ENCODE measurements at places on chromosomes 1 and 21.

GRCh38 chr1:173422456-173422976, 54.6 kb upstream of the PRDX6 start:
- H3K4me3 ChIP-seq, result no peak overlapping the region
- no peak for DNase-seq
- H3K27me3 ChIP-seq, result no peaks in the 10 kb centered on the region
- peaks cover 1% of the 10 kb centered on the region for H3K4me1 ChIP-seq
- no peaks in the 10 kb centered on the region for H3K36me3 ChIP-seq
- no peak overlapping the region for H3K27ac ChIP-seq

GRCh38 chr1:192762265-192762664, 46.6 kb upstream of the RGS2 start:
- no peaks in the 10 kb centered on the region for H3K4me1 ChIP-seq
- no peak for DNase-seq
- no peaks in the 10 kb centered on the region for H3K36me3 ChIP-seq

DNA sequence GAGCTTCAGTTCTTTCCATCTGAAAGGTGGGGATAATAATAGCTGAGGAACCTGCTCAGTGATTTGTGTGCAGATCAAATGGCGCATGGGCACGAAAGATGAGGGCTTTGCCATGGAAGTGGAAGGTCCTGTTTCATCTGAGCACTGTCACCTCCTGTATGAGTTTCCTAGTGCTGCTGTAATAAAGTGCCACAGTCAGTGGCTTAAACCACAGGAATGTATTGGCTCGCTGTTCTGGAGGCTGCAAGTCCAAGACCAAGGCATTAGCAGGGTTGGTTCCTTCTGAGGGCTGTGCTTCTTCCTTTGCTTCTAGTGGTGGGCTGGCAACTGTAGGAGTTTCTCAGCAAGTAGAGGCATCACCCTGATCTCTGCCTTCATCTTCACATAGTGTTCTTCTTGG, 51.1 kb upstream of the RBM15 start:
- no peak overlapping the region for H3K4me3 ChIP-seq
- H3K36me3 ChIP-seq, result no peaks in the 10 kb centered on the region
- H3K4me1 ChIP-seq, result no peaks in the 10 kb centered on the region
- no peak for DNase-seq
- no peaks in the 10 kb centered on the region for H3K27me3 ChIP-seq

GRCh38 chr1:67700692-67701410, 15.8 kb downstream of the GADD45A start:
- H3K27me3 ChIP-seq, result no peaks in the 10 kb centered on the region
- no peak overlapping the region for H3K27ac ChIP-seq
- DNase-seq, result no peak
- H3K4me1 ChIP-seq, result no peaks in the 10 kb centered on the region
- H3K4me3 ChIP-seq, result no peak overlapping the region
- no peaks in the 10 kb centered on the region for H3K36me3 ChIP-seq

GRCh38 chr21:14096172-14096571, 114.6 kb downstream of the LIPI start:
- H3K4me1 ChIP-seq, result no peaks in the 10 kb centered on the region
- H3K36me3 ChIP-seq, result no peaks in the 10 kb centered on the region
- H3K27me3 ChIP-seq, result no peaks in the 10 kb centered on the region
- H3K27ac ChIP-seq, result no peak overlapping the region
- no peak for DNase-seq

DNA sequence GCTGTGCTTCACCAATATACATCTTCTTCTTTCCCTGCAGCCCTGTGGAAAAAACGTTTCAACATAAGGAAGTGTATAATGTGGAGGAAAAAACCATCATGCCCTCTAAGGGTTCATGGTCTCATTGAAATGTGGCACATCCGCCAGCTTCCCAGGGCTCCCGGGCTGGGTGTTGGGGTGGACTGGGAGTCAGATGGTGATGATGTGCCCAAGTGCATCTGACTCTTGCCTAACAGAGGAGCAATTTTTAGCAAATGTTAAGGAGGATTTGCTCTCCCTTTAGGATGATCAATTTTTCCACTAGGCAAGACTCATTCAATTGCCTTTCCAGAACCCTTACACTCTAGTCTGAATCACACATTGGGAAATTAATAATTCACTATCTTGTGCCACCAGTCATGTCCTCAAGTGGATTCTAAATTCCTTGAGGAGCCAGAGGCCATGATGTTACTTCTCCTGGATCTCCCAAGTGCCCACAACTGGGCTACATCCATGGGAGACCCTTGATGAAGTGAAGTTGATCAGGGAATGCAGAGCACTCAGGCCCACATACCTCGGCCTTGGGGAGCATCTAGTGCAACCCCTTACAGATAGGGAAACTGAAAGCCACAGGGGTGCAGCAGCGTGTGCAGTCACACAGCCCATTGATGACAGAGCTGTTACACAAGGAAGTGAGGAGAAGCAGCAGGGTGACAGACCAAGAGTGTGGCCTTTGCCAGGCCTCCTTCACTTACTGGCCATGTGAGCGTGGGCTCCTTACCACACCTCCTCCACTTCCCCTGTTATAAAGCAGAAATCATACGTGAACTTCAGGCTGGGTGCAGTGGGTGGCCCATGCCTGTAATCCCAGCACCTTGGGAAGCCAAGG, 100.0 kb upstream of the SLC44A3 start:
- no peaks in the 10 kb centered on the region for H3K36me3 ChIP-seq
- no peak for DNase-seq
- no peaks in the 10 kb centered on the region for H3K27me3 ChIP-seq
- no peaks in the 10 kb centered on the region for H3K4me1 ChIP-seq

GRCh38 chr1:1594602-1595260, 5.2 kb downstream of the FNDC10 start:
- H3K4me1 ChIP-seq, result peaks cover 7% of the 10 kb centered on the region
- H3K4me3 ChIP-seq, result no peak overlapping the region
- no peaks in the 10 kb centered on the region for H3K36me3 ChIP-seq
- no peaks in the 10 kb centered on the region for H3K27me3 ChIP-seq
- DNase-seq, result no peak
- H3K27ac ChIP-seq, result no peak overlapping the region

- no peak overlapping the region for H3K4me3 ChIP-seq
- no peak overlapping the region for H3K27ac ChIP-seq
- no peaks in the 10 kb centered on the region for H3K4me1 ChIP-seq
- H3K27me3 ChIP-seq, result no peaks in the 10 kb centered on the region
- DNase-seq, result no peak
- no peaks in the 10 kb centered on the region for H3K36me3 ChIP-seq
These were observed 60.4 kb downstream of the CC2D1B start for GRCh38 chr1:52305417-52306226.

DNA sequence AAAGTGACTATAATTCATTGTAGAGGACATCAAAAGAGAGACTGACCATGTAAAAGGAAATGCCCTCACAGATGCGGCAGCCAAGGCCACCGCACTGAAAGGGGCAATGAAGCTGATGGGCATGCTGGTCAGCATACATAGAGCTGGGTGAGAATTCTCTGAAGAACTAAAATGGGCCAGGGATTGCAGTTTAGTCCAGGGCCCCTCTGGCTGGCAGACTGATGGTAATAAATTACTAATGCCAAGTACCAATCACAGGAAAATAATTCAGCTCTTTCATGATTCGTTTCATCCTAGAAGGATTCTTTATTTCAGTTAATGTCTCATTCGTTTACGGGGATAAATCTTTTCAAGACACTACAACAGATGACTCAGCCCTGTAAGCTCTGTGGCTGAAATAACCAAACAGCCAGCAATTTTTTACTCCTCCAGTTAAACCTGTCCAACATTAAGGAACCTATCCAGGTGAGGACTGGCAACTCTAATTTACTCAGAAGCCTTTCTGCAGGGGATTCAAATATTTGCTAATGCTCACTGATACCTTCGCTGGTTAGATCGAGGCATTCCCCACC, 56.9 kb upstream of the MAP1LC3C start:
- H3K4me3 ChIP-seq, result no peak overlapping the region
- no peaks in the 10 kb centered on the region for H3K36me3 ChIP-seq
- DNase-seq, result no peak
- no peak overlapping the region for H3K27ac ChIP-seq
- no peaks in the 10 kb centered on the region for H3K27me3 ChIP-seq
- no peaks in the 10 kb centered on the region for H3K4me1 ChIP-seq

GRCh38 chr1:151047925-151048644, 534 bp downstream of the C1orf56 start:
- H3K4me3 ChIP-seq, result peak overlapping the region; percentile 81
- DNase-seq, result peak; percentile 71
- no peaks in the 10 kb centered on the region for H3K27me3 ChIP-seq
- peak overlapping the region; percentile 66 for H3K27ac ChIP-seq

- peaks cover 16% of the 10 kb centered on the region for H3K4me1 ChIP-seq
- H3K36me3 ChIP-seq, result no peaks in the 10 kb centered on the region
- H3K4me3 ChIP-seq, result peak overlapping the region; percentile 71
- peak overlapping the region; percentile 58 for H3K27ac ChIP-seq
- no peaks in the 10 kb centered on the region for H3K27me3 ChIP-seq
- no peak for DNase-seq
These were observed 904 bp upstream of the RPL22 start for GRCh38 chr1:6200188-6200809.

- no peaks in the 10 kb centered on the region for H3K4me1 ChIP-seq
- H3K27me3 ChIP-seq, result no peaks in the 10 kb centered on the region
- no peaks in the 10 kb centered on the region for H3K36me3 ChIP-seq
- H3K27ac ChIP-seq, result no peak overlapping the region
- DNase-seq, result no peak
These were observed 41.9 kb downstream of the RCSD1 start for GRCh38 chr1:167671727-167672511.

- H3K27ac ChIP-seq, result no peak overlapping the region
- no peak overlapping the region for H3K4me3 ChIP-seq
- no peak for DNase-seq
- no peaks in the 10 kb centered on the region for H3K36me3 ChIP-seq
- H3K27me3 ChIP-seq, result no peaks in the 10 kb centered on the region
- peaks cover 3% of the 10 kb centered on the region for H3K4me1 ChIP-seq
These were observed 136.0 kb downstream of the LTN1 start for GRCh38 chr21:28856588-28857250.

DNA sequence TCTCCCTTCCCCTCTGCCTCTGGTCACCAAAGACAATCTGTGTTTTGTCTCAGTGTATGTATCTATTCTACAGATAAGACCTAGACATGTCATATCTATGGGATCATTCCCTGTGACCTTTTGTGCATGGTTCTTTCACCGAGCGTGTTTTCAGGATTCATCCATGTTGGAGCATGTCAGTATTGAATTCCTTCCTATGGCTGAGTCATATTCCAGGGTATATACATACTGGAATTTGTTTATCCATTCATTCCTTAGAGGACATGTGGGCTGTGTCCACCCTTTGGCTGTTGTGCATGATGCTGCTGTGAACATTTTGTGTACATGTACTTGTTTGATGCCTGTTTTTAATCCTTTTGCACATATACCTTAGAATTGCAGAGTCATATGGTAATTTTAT, 69.9 kb downstream of the NFASC start:
- no peaks in the 10 kb centered on the region for H3K36me3 ChIP-seq
- H3K4me3 ChIP-seq, result no peak overlapping the region
- no peak overlapping the region for H3K27ac ChIP-seq
- no peaks in the 10 kb centered on the region for H3K27me3 ChIP-seq

DNA sequence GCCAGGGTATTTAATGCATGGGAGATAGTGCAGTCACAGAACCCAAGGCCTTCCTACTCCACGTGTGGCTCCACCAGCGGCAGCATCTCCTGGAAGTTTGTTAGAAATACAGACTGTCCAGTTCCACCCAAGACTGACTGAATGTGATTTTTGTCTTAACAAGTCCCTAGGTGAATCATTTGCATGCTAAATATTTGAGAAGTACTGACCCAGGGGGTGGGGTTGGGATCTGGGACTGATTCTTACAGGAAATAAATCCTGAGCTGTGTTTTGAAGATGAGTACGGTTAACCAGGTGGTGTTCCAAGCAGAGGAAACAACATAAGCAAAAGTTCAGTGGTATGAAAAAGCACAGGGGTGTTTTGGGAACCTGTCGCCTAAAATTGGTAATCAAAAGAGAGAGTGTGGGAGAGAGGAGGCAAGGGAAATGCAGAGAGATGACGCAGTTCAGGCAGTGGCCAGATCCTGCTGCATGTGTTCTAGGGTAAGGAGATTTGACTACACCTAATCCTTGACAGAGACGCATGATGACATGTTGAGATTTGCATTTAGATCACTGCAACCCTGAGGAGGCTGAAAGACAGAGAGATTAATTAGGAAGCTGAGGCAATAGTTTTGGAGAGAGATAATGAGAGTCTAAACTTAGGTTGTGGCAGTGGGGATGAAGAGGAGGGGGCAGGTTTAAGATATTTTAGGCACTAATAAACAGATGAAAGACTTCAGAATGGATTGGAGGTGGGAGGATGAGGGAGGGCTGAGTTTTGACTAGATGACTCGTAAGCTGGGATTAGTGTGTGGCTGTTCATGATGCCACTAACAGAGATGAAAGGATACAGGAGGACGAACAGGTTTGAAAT, 3.7 kb upstream of the ZNF326 start:
- no peak for DNase-seq
- no peak overlapping the region for H3K27ac ChIP-seq
- no peak overlapping the region for H3K4me3 ChIP-seq
- no peaks in the 10 kb centered on the region for H3K27me3 ChIP-seq
- H3K4me1 ChIP-seq, result no peaks in the 10 kb centered on the region

- H3K36me3 ChIP-seq, result no peaks in the 10 kb centered on the region
- H3K27ac ChIP-seq, result no peak overlapping the region
- no peak overlapping the region for H3K4me3 ChIP-seq
- H3K4me1 ChIP-seq, result no peaks in the 10 kb centered on the region
These were observed 19.9 kb upstream of the SAMD11 start for GRCh38 chr1:903721-904271.

DNA sequence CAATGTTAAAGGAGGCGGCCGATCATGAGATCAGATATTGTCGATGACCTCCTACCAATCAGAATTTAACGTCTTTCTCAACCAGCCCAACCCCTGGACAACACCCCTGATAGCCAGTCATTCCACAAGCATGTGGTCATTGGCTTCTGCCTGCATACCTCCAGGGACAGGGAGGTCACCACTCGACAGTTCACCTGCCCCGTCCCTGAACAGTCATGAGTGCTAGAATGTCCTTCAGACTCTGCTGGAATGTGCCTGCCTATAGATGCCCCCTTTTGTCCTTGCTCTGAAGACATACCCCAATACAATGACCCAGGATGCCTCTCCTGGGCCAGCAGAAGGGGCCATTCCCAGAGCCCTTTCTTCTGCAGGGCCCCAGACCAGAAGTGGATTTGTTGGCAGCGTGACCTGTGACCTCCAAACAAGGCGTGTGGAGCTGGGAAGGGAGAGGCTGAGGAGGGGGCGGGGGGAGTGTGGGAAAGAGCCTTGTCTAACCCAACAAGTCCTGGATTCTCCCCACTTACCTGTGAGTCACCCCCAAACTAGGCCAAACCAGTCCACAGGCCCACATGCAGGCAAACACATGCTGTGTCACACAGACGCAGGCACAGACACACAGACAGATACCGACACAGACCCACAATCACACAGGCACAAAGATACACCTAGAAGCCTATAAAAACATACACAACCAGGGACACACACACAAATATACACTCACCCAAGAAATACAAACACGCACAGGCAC, 2.2 kb downstream of the CRYBG2 start:
- H3K27me3 ChIP-seq, result no peaks in the 10 kb centered on the region
- H3K4me3 ChIP-seq, result no peak overlapping the region
- DNase-seq, result no peak
- H3K36me3 ChIP-seq, result no peaks in the 10 kb centered on the region

Data from ovary (tissue), 10 donors.